ENCODE measurements at places on chromosomes 6 and 20. TPM values are rescaled to one million over a fixed set of nuclear protein-coding genes. Genes with fewer than 3 reads are reported as not detected.

Gene ESR1
- total RNA-seq = not detected

DNA sequence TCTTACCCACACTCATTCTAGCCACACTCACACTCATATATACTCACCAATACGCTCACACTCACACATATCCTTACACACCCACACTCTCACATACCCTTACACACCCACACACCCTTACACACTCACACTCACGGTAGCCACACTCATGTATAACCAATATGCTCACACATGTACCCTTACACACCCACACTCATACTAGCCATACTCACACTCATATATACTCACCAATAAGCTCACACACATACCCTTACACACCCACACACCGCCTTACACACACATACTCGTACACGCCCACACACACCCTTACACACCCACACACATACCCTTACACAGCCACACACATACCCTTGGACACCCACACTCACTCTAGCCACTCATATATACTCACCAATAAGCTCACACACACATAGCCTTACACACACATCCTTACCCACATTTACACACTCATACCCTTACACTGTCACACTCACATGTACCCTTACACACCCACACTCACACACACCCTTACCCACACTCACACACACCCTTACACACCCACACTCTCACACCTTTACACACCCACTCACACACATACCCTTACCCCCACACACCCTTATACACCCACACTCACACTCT, 192.5 kb upstream of the SNX9 start:
- no peak for DNase-seq

DNA sequence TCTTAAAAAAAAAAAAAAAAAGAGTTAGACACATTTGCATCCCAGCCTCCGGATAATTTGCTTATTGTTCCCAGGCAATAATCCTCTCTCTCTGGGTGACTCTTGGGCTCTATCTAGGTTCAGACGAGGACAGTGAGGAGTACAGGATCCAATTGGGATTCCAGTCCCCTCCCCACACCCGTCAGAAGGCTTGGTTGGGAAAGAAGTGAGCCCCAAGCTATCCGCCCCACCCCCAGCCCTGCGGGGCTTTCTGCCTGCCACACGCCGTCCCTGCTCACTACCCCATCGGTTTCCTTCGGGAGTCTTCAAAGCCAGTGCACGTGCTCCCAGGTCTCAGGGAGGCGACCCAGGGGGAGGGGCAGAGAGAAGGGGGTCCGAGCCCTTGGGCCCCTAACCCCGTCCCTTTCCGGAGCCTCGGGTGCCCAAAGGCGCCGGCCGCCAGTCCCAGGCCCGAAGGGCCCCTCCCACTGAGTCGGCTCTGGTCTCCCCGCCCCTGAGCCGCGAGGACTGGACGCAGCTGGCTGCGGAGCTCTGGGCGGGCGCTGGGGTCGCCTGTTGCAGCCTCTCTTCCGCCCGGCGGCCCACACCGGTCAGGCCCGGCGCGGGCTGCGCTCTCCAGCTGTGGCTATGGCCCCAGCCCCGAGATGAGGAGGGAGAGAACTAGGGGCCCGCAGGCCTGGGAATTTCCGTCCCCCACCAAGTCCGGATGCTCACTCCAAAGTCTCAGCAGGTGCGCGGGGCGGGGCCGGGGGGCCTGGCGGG, 2.5 kb downstream of the MYMX start:
- peak; percentile 80 for DNase-seq

Gene C20orf202
- total RNA-seq = 0.20 TPM

DNA sequence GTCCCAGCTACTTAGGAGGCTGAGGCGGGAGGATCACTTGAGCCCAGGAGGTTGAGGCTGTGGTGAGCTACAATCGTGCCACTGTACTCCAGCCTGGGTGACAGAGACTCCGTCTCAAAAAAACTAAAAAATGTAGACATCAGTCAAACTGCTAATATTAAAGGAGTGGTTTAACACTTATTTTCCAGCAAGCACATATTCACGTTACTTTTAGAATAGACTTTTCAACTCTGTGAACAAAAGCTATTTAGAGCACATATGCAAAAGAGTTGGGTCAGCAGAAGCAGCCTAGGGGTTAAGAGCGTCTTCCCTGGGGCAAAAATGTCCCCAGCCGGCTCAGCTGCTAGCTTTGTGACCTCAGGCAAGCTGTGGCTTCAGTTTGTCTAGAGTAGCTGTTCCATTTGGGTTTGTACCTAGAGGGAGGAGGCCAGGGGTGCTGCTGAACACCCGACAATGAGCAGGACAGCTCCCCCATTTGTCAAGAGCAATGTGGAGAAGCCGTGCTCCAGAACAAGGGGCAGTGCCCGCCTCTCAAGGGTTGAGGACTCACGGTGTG, 62.5 kb upstream of the PTGIS start:
- no peak for DNase-seq

- DNase-seq = no peak
Measured at GRCh38 chr6:136895901-136896300, 26.2 kb upstream of the SLC35D3 start.

Gene VSX1
- total RNA-seq = not detected

Gene NFATC2
- 3.3 TPM for total RNA-seq

- peak; percentile 26 for DNase-seq
Measured at GRCh38 chr6:53483423-53484353, 61.2 kb downstream of the GCLC start.

DNA sequence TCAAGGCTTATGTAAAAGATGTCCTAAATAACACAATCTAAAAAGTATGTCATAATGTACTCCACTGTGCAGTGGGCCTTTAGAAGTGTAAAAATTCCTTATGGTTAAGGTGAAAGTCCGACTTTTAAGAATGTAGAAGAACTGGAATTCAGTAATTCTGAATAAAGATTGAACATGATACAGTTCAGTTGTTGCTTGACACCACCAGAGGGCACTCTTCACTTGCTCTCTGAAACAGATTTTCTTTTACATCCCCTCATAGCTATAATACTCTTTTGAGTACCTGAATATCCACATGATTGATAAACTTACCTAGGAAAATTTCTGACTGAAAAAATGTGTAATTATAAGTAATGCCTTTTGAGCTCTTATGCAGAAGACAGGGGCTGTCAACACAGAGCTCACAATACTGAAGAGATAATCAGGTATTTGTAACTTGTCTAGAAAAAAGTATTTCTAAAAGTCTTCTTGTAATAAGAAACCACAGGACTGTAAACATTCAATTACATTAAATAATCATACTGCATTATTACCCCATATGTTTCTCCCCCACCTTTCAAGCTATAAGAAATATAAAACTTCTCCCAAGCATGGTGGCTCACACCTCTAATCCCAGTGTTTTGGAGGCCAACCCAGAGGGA, 92.1 kb downstream of the POPDC3 start:
- DNase-seq = peak; percentile 46

- DNase-seq = no peak
Measured at GRCh38 chr20:33651562-33652048, 10.5 kb upstream of the C20orf144 start.

DNA sequence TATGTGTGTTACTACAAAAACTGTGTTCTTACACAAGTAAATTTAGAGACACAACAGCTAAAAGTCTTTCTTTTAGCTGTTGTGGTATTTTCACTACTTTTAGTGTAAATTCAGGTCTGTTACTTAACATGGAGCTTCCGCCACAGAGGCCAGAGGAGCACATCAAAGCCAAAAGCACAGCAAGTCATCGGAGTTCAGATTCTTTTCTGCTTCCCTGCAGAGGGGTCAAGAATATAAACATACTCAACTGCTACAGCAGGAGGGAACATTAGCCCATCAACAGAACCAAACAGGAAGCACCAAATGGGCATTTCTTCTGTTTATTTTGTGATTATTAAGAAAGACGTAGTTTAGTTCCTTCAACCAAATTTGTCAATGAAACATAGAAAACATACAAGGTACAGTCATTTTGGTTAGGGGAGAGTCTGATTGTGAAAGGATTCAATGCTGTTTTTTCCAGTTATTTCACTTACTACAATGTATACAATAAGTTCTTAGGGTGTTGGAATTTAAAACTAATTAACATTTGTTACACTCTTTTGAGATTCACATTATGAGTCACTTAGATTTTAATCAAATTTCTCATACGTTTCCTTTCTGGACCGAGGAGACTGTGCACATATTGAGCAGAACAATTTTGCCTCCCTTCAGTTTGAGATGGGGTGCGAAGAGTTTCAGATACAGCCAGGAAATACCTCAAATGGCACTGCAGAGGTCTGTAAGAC, 42.8 kb upstream of the DSE start:
- DNase-seq = no peak

DNA sequence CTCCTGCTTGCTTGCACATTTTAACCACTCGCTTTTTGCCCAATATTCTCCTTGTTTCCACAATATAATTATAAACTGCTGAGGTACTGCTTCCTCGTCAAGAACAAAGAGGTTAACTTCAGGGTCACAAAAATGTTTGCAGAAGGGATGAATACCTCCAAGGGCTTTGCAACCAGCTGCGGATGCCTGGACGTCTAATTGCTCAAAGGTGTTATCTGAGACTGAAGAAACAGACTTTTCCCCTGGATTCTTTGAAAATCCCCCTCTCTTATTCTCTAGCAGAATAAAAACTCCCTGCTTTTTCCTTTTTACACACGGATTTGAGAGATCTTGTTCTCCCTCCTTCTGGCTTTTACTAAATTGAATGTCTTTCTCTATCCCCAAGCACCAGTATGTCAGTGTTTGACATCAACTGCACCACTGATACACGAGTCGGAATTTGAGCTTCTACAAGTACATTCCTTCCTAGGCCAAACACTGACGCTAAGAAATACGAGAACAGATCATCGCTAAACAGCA, 336 bp upstream of the SMPDL3A start:
- peak; percentile 61 for DNase-seq

Gene OR2J3
- not detected for total RNA-seq

DNA sequence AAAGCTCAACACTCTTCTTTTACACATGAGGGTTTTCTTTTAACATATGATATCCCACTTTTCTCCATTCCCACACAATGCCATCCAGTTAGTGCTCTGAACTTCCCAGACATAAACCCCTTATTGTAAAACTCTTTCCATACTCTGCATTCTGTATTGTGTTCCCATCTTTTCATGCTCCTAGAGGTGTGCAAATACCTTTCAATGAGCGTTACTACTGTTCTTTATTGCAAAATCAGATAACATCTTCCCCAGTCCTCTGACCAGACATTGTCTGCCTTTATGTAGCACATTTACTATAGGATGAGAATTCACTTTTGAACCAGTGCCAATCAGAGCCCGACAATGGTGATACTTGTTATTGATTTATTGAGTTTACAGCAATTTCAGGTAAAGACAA, 296.2 kb downstream of the GRIK2 start:
- no peak for DNase-seq

Gene C6orf132
- total RNA-seq = 1.5 TPM

DNA sequence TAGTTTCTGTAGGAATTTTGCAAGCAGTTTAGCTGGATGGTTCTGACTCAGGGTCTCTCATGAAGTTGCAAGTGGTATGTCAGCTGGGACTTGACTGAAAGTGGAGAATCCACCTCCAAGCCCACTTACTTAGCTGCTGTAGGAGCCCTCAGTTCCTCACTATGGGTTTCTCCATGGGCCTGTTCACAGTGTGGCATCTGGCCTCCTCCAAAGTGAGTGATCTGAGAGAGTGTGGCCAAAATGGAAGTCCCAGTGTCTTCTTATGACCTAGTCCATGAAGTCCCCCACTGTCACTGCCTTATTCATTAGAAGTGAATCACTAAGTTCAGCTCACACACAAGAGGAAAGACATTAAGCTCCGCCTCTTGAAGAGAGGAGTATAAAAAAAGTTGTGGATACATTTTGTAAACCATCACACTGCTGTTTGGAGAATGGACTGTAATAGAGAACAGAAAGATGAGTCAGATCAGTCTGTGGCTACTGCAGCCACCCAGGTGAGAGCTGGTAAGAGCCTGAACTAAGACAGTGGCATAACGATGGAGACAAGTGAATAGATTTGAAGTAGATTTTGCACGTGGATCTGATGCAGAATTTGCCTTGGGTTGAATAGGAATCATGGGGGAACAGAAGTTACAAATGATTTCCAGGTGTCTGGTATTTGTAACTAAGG, 4.9 kb upstream of the NELFCD start:
- no peak for DNase-seq

DNA sequence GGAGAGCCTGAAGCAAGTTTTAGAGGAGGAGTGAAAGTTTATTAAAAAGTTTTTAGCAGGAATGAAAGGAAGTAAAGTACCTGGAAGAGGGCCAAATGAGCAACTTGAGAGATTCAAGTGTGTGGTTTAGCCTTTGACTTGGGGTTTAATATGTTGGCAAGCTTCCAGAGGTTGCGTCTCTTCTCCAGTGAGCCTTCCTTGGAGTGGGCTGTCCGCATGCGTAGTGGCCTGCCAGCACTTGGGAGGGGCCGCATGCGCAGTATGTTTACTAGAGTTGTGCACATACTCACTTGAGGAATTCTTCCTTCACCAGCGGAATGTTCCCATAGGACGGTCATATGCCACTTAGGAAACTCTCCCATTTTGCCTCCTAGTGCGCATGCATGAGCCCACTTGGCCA, 235.2 kb downstream of the ALDH8A1 start:
- DNase-seq = no peak

DNA sequence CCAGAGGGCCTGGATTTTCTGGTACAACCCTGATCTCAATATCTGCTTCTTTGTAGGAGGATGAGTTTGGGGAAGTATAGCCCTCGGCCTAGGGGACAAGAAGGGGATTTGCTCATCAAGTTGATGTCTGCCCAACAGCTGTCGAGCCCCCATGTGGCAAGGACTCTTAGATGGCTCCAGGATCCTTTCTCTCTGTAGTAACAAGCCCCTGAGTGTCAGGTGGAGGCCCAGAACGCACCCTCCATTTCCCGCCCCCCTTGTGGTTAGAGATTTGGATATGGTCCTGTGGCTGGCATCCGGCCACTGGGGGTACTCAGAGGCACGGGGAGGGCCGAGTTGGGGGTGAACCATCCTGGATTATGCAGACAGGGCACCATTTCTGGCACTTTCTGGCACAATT, 50.1 kb downstream of the CTCFL start:
- no peak for DNase-seq

DNA sequence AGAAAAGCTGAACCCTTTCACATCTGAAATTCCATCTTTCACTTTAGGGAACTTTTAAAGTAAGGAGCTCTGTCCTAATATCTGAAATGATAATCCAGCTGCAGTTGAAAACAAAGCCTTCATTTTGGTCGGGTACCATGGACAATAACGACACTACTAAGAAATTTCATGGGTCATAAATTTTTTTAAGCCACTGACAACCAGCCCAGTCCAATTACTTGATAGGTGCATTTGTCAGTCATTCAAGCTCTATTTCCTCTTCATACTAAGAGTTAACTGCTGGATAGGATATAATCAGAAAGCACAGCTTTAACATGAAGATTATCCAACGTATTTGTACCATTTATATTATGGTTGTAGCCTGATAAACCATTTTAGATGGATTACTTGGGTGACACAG, 52.5 kb downstream of the MMUT start:
- no peak for DNase-seq

Gene KIFC1
- total RNA-seq = 47.6 TPM

- DNase-seq = no peak
Measured at GRCh38 chr6:92715991-92716390, 703.4 kb downstream of the EPHA7 start.

- no peak for DNase-seq
Measured at GRCh38 chr6:96792561-96793190, 44.6 kb downstream of the GPR63 start.
